ENCODE measurements at places on chromosomes 11 and 22.

- no peak for DNase-seq
Observed at GRCh38 chr11:37199082-37199481, 601.0 kb upstream of the RAG2 start.

DNA sequence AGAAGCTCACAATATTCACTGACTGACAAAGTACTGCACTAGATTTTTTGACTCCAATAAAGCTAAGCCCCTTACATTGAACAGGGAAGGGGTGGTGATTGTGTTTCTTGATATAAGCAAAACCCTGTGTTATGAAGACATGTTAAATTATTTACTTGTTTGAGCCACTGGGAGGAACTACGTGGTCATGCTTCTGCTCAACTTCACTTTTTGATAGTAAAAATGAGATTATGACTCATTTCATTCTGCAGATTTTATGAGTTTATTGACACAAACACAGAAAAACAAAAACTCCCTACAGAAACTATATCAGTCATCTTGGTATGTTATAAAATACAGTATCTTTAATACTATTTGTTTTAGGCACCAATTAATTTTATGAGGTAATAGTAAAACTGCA, 124.7 kb downstream of the CADM1 start:
- peak; percentile 15 for DNase-seq

DNA sequence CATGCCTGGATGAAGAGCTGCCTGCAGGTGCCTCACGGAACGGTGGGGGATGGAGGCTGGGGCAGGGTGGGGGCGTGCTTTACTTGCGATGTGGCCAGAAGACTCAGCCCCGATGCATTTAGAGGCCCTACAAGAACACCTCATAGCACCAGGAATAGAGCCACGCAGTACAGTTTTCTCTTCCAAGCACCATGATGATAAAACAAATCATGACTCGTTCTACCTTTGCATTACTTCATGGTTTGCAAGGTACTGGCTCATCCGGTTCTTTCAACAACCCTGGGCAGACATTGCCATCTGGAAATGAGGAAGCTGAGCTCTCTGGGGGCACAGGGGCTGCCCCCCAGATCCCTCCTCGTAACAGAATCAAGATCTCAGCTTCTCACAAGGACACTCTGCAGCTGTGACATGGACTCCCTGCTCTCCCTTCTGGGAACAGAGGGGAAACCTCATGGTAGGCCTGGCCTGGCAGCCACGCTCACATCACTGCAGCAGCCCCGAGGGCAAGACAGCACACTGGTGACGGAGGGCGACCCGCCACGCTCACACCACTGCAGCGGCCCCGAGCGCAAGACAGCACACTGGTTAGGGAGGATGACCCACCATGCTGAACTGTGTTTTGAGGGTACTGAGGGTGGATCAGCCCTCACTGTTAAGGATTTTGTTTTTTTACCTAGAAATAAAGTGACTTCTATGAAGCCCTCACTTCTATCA, 46.9 kb downstream of the PHF21B start:
- no peak for DNase-seq

GRCh38 chr11:124749912-124750311, 2.1 kb downstream of the VSIG2 start:
- DNase-seq: peak; percentile 26

GRCh38 chr11:57349491-57350274, 11.5 kb downstream of the P2RX3 start:
- DNase-seq: peak; percentile 73

DNA sequence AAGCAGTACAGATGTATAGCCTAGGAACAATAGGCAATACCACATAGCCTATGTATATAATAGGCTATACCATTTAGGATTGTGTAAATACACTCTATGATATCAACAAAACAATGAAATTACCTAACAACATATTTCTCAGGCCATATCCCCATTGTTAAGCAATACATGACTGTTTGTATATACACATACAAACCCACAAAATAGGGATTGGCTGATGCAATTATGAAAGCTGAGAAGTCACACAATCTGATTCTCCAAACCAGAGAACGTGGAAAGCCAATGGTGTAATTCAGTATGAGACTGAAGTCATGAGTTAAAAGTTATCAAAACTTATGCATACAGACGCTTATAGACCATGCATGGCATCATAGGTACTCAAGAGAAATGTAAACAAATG, 700.1 kb upstream of the RAG2 start:
- no peak for DNase-seq

- DNase-seq: no peak
Observed at GRCh38 chr22:48423481-48423911, 1404.2 kb downstream of the BRD1 start.

DNA sequence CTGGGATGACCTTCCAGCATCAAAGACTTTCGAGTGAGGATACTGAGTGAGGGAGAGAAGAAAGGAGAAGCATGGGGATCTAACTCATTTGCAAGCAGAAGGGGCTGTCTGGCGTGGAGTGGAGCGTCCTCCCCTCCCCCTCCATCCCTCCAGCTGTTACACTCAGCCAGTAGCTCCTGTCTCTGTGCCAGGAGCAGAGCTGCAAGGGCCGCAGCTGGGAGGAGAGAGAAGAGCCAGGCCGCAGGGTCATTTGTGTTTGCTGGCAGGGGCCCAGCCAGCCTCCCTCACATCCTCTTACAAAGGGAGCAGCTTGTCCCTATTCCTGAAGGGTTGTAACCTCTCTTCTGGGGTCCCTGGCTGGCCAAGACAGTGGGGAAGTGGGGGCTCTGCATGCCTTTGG, 57.9 kb downstream of the NECTIN1 start:
- DNase-seq: no peak

GRCh38 chr22:31056986-31057599, 24.0 kb upstream of the SMTN start:
- DNase-seq: no peak

- DNase-seq: no peak
Observed at GRCh38 chr11:114171257-114172054, 111.9 kb downstream of the ZBTB16 start.

- no peak for DNase-seq
Observed at GRCh38 chr22:38427465-38427864, 27.5 kb downstream of the KCNJ4 start.

DNA sequence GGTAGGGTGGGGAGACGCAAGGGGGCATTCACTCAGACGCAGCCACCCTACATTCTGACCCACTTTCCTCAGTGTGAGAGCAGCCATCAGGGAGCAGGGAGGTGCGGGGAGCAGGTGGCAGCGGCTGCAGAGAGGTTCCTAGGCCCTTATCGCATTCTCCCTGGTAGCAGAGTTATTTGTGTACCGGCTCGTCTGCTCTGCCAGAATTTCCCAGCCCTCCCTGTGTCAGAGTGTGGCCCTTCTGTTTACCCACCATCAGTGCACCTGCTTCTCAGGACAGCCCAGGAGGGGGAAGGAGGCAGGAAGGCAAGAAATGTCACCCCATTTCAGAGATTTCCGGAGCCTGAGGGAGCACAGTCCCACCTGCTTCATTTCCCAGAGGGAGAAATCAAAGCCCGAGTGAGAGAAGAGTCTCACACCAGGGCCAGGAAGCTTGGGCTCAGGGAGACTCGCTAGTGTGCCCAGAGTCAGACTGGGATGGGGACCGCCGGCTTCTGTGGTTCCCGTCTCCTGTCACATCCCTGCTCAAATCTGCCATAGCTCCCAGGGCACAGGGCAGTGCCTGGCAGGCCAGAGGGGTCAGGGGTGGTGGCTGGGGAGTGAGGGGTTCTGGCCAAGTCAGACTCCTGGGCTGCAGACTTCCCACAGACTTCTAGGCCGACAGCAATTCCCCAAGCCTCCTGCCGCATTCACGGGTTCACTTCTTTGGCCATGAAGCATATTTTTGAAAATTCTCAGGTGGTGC, 49.7 kb downstream of the ARRB1 start:
- DNase-seq: no peak

GRCh38 chr11:36750349-36750748, 152.3 kb upstream of the RAG2 start:
- no peak for DNase-seq

DNA sequence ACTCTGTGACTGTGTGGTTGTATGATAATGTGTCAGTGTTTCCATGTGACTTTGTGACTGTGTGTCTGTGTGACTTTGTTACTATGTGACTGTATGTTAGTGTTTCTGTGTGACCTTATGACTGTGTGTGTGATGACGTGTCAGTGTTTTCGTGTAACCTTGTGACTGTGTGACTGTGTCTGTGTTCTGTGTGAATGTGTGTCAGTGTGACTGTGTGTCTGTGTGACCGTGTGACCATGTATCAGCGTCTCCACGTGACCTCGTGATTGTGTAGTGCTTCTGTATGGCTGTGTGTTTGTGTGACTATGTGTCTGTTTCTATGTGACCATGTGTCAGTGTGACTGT, 9.5 kb upstream of the PKNOX2 start:
- no peak for DNase-seq

- no peak for DNase-seq
Observed at GRCh38 chr11:9577556-9577955, 4.1 kb downstream of the WEE1 start.

GRCh38 chr11:3929232-3929631, 73.8 kb downstream of the STIM1 start:
- no peak for DNase-seq

DNA sequence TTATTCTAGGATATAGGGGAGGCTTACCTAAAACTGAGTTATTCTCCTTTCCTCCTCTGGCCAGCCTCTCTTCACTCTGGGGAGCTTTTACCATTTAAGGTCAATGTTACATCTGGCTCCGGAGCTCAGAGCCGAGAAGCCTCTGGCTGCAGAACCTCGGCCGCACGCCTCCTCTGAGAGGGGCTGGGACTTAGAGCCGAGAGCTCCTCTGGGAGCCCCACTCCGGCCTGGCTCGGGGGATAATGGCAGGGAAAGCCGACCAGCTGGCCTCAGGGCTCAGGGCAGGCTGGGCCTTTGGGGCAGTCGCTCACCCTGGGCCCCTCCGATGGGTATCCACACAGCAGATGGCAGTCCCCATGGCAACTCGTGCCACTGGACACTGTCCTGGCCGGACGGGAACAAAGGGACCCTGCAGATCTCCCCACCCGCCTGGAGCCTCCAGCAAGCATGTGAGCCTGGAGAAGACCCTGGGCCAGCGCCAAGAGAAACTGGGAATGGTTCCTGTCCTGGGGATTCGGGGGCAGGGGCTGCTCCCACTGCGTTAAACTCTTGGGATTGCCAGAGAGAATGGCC, at the start of gene IRAG1:
IRAG1 (minus strand) TSS at position 247 of the 573 bp plus-strand sequence; CDS start at position 94, 153 bp downstream.
- no peak for DNase-seq

GRCh38 chr11:5597953-5598352, 1.5 kb downstream of the TRIM6 start:
- no peak for DNase-seq

DNA sequence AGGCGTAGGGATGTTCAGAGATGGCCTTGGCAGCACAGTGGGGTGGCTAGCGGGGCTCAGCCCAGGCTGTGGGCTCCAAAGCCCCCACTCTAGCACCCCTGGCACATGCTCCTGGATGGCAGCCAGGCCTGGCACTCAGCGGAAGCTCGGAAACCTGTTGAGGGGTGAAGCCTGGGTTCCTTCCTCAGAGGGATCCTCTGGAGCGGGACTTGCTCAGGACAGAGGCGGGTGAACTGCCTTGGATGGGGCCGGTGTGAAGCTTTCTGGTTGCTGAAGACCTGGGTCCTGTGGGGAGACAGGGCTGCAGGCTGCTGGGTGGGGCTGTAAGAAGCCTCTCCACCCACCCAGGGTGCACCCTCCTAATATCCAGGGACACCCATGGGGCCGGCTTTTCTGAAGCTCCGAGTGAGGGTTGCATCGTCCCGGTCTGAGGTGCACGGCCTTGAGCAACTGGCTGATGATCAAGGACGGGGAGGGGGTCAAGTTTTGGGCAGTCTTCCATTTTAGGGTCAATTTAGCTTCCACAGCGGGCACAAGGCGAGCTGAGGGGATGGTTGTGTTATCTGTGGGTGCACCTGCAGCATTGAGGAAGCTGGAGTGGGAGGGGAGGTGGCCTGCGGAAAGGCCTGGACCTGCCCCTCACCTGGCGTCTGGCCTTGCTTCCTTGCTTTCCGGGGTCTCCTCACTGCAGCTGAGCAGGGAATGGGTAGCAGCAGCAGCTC, 5.2 kb downstream of the MRGPRE start:
- DNase-seq: peak; percentile 11

DNA sequence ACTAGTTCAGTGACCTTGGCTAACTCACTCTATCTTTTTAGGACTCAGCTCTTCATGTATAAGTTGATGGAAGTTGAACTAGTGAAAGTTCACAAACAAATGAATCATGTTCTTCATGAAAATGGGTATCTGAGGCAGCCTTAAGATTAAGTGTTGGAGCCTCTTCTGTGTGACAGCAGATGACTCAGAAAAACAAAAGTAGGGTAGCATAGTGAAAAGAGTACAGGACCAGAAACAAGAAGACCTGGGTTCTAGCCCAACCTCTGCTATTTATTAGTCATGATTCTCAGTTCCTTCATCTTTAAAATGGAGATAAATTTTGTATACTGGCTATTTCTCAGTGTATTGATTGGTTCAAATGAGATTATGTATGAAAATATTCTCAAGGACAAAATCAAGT, 60.2 kb downstream of the USP35 start:
- no peak for DNase-seq

- no peak for DNase-seq
Observed at GRCh38 chr11:128714881-128715280, 21.0 kb downstream of the FLI1 start.

- no peak for DNase-seq
Observed at GRCh38 chr22:17107547-17107810, 13.7 kb downstream of the TMEM121B start.

GRCh38 chr22:26535603-26535908, 23.3 kb upstream of the TFIP11 start:
- no peak for DNase-seq

- no peak for DNase-seq
Observed at GRCh38 chr11:106233191-106233590, 155.7 kb downstream of the AASDHPPT start.

- DNase-seq: no peak
Observed at GRCh38 chr22:23305922-23306374, 125.6 kb downstream of the BCR start.

DNA sequence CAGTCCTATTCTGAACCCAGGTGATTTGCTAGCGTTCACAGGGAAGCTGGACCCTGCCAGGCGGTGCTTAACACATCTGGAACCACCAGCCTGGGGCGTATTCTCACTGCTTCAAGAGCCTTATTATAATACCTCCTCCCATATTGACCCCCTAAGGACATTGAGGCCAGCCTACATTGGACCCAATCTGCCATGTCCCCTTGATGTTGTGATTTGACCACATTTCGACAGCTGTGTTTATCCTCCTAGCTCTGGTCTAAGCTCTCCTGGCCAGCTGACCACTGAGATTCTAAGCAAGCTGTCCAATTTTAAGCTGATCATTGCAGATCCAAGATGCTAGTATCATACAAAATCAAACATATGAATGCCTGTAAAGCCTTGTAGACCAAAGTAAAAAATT, 148.1 kb upstream of the BLID start:
- no peak for DNase-seq

- no peak for DNase-seq
Observed at GRCh38 chr11:113643006-113643585, 63.0 kb downstream of the TMPRSS5 start.

GRCh38 chr11:96328395-96329010, 14.5 kb downstream of the MAML2 start:
- no peak for DNase-seq

DNA sequence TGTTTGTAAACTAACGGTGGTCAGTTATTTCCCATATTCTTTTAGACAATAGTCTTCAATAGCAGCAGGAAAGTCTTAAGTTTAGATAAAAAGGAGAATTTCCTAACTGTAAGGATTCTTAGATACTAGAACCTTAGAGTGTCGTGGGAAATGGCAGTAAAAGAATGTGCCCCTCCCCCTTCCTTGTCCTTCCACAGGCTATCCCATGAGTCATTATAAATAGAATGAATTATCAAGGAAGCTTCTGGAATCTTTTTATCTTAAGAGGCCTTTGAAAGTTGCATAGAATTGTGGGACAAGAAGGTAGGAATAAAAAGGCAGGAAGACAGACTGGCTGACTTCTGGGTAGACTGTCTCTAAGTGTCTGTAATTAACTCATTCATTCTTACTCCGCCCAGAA, 165.2 kb upstream of the TBCEL start:
- DNase-seq: no peak

Data from GM13977 (cell line).